ENCODE measurements at places on chromosomes 11 and 22.

DNA sequence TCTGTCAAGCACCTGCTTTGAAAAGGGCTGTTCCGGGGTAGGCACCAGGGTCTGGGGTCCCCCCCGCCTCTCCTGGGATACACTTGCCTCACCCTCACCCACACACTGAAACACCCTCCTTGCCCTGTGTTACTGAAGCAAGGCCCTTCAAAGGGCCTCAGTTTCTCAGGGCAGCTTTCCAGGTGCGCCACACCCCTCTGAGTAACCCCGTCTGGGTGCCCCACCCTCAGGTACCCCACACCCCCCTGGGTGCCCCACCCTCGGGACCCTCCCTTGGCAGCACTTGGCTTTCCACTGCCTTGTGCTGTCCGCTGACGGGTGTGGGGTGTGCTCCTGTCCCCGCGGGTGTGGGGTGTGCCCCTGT, 413.6 kb downstream of the TBC1D22A start:
- DNase-seq, result no peak

DNA sequence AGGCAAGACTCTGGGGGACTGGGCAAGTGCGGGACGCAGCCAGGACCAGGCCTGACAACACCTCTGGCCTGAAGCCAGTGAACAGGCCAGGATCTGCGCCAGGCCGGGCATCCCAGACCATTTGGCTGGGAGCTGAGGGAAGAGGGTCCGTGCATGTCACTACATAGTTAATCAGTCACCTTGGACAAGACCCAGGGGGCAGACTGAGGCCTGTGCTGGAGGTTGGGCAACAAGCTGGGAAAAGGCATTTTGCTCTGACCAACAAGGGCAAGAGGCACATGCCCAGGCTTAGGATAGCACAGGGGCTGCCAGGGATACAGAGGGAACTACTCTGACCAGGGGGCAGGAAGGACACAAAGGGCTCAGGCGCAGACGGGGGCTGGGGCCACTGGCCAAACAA, 7.0 kb upstream of the CHADL start:
- no peak for DNase-seq

GRCh38 chr11:83392556-83392955, 106.4 kb upstream of the CCDC90B start:
- no peak for DNase-seq

DNA sequence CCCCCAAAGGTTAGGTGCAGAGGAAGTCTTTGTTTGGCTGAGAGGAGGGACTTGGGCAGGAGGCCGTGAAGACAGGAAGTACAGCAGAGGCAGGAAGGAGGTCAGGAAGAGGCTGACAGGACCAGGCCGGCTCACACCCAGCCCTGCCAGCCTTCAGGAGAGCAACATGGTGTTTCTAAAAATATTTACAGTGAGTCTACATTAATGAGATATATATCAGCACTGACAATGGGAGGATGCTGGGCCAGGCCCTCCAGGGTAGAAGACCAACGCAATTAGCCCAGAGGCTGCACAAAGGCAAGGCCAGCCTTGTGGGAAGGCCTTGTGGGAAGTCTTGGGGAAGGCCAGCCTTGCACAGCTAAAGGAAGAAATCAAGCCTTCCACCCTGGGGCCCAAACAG, 7.9 kb upstream of the APLNR start:
- no peak for DNase-seq

GRCh38 chr11:62593434-62594044, 2.2 kb upstream of the TUT1 start:
- peak; percentile 41 for DNase-seq

GRCh38 chr11:123678246-123678645, 23.8 kb upstream of the SCN3B start:
- no peak for DNase-seq

GRCh38 chr22:35217527-35217926, 39.8 kb upstream of the HMGXB4 start:
- no peak for DNase-seq

DNA sequence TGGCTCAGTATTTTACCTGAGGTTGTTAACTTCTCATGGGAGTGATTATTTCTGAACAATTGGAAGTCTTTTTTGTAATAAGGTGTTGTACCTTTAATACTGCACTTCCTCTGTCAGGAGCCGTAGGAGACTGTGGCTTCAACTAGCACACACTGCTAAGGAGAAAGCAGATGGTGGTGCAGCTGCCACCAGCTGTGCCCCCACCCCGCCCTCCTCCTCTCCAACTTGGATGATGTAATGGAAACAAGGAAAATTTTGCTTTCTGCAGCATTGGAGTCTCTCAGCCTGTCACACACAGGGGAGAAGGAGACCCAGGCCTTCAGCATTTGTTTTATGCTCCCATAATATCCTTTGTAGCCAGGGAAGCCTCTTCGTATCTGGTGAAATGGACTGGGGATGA, 91.2 kb downstream of the TEAD1 start:
- no peak for DNase-seq

DNA sequence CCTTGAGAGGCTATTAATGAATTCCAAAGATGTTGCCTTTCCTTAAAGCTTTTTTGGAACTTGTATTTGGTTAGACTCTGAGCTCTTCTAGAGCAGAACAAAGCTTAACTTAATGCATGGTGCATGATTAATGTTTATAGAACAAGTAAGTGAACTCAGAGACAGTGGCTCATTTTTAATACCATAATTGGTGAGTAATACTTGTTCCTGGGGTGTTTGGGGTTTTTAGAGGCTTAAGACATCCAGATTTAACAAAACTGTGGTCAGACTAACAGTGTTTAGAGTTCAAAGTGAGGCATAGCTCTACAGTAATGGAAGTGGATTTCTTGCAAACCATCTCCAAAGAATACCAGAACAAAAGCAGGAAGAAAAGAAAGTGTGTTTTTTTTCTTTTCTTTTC, 73.7 kb upstream of the CTSC start:
- DNase-seq, result no peak

DNA sequence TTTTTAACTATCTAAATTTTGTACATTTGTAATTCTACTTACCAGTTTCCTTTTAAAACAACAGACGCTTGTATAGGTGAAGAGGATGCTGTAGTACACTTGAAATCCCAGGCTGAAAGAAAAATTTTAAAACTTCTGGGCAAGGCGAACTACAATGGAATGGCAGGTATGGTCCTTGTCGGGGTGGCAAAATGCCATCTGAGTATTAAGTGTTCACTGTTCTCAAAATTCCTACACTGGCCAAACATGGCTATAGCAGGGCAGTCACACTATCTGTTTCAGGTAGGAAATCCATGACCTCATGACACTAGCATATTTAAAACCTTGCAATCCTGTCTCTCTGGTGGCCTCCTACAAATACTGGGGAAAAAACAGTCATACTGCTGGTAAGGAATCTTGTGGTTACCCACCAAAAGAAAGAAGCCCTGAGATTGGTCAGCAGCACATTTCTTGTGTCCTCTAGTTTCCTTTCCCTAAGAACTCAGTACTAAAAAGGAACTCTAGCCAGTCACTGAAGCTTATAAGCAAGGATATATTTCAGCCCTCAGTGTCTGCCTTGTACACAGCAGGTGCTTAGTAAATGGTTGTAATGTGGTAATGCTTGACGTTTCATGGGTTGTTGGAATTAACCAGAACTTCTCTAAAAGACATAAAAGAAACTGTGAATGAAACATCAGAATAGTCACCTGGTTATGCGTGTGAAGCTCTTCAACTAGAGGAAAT, 5.2 kb upstream of the ZC3H12C start:
- no peak for DNase-seq

DNA sequence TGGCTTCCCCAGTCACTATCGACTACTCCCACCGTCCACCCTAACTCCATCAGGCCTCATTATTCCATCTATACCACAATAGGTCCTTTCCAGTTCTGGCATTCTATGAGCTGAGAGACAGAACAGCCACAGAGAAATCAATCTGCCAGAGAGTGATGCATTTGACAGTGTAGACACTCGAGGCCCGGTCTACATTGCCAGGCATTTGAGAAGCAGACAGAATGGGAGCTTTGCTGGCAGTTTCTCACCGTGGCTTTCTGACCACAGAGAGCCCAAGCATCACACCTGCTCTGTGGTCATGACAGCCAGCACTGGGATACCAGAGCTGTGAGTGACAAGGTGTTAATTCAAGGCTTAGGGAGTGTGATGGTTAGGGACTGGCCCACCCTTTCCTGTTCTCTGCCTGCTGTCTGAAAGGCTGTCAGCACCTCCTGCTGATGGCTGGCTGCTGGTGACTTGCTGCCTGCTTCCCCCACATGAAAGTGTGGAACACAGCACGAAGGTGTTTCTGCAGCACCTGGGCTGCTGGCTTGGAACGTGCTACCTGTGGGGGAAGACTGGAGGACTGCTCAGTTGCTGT, 137.8 kb downstream of the KIRREL3 start:
- no peak for DNase-seq

DNA sequence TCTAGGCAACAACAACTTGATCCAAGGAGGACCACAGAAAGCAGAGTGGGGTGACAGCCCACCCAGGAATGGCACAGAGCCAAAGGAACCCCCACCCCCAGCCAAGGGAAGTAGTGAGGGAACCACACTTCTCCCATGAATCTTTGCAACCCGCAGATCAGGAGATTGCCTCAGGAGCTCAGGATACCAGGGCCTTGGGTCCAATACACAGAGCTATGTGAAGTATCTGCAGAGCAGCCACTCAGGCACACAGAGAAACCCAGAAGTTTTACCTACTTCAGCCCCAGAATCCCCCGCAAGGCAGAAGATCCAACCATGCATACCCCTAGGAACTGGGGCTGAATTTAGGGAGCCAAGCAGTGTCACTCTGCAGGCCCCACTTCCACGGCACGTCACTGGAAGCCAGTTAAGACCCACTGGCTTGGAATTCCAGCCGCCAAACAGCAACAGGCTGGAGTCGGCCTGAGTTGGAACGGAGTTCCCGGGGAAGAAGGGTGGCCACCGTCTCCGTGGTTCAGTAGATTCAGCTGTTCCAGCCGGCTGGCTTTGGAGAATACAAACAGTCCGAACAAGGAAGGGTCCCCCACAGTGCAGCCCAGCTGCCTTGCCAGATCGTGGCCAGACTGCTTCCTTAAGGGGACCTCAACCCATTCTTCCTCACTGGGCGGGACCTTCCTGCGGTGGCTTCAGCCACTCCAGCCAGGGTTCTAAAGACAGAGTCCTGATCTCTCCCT, 174.1 kb downstream of the TTC28 start:
- no peak for DNase-seq

DNA sequence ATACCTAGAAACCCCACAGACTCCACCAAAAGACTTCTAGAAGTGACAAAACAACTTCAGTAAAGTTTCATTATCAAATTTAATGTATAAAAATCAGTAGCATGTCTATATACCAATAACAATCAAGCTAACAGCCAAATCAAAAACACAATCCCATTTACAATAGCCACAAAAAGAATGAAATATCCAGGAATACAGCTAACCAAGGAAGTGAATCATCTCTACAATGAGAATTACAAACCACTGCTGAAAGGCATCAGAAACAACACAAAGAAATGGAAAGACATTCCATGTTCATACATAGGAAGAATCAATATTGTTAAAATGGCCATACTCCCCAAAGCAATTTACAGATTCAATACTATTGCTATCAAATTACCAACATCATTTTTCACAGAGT, 46.0 kb downstream of the PRCP start:
- DNase-seq, result no peak

GRCh38 chr11:120215634-120216033, 4.8 kb downstream of the OAF start:
- no peak for DNase-seq

DNA sequence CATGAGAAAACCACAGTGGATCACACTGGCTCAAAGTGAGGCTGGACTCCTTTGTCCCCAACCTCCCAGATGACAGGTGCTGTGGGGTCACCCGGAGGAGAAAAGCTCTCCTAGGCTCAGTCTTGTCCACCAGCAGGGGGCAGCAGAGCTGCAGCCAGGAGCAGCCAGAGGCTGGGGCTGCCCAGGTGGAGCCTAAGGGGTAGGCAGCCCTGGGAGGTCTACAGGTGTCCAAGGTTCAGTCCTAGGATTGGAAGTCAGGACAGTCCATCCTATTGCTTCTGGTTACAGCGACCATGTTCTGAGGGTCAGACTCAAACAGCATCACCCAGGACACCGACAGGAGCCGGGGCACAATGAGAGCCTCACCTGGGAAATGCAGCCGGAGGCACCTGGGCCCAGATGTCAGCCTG, 77.6 kb upstream of the IGLL5 start:
- no peak for DNase-seq

- DNase-seq, result no peak
These were observed 2.3 kb downstream of the GATD1 start for GRCh38 chr11:774873-775592.

DNA sequence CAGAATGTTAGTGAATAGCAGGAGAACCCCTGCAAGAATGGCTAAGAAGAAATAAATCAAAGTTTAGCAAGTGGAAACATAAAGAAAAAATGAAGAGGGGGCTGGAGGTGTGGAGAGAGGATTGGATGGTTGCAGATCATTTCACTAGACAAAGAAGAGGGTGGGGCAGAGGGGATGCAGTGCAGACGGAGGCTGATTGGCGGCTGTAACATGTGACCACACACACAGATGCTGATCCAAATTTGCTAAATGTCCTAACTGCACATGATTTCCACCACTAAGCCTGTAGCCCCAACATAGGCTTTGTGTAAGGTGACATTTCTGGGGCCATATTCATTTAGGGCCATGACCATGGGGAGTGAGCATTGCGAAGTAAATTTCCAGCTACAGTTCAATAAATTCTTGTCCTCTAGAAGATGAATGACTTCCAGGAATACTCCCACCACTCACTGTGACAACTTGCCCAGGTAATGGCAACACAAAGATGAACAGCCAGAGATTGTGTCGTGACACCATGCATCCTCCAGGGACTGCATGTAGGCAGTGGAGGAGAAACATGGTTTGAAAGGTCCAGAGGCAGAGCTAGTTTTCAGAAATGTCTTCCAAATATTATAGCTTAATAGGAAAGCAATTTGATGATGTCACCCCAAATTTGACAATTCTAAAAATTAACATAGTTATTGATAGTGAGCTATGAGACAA, 6.8 kb downstream of the KRTAP5-11 start:
- no peak for DNase-seq

DNA sequence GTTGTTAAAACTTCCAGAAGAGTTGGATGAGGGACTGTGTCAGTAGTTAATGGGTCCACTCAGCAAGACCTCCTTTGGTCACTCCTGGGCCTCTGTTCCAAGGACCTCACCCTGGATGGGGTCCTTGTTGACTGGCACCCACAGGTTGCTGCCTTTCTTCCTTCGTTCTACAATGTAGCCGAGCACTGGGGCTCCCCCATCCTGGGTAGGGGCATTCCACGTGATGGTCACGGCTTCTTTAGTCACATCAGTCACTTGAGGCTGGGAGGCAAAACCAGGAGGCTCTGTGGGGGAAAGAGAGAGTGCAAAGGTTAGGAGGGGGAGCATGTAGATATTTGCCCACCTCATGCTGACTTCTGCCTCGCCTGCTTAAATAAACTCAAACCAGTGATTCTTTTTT, 12.0 kb downstream of the TMEM86A start:
- DNase-seq, result no peak

DNA sequence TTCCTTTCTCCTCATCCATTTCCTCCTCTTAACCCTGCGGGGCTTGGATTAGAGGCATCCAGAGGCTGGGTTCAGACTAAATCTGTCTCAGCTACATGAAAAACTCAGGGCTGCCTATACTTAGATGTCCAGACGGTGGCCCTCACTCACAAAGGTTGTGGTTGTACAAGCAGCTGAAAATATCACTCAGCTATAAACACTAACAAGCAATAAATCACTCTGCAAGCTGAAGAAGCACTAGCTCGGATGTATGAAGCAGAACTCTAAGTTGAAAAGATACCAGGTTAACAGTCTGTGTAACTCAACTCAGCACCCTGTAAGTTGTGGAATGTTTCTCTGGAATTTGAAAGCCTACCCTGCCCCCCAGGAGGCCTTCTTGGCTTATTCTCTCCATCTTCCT, 82.9 kb downstream of the EXT2 start:
- no peak for DNase-seq

GRCh38 chr11:126645186-126645585, 289.7 kb downstream of the ST3GAL4 start:
- DNase-seq, result no peak

GRCh38 chr11:19595840-19596751, 116.5 kb upstream of the NAV2 start:
- DNase-seq, result no peak

All from NCI-H1048 (cell line).